ENCODE measurements at places on chromosomes 3 and 15. TPM values are rescaled to one million over a fixed set of nuclear protein-coding genes. Genes with fewer than 3 reads are reported as not detected.

Gene CLEC3B
- total RNA-seq: 7.2 TPM

Gene CEP63
- total RNA-seq: 17.9 TPM

Gene LXN
- 346 TPM for total RNA-seq

Gene FETUB
- total RNA-seq: not detected

Gene CD86
- total RNA-seq: not detected

Gene CMC1
- total RNA-seq: 21.6 TPM

Gene ALDH1A2
- 2.6 TPM for total RNA-seq

Gene RPP25
- 0.53 TPM for total RNA-seq

Gene INO80
- 12.7 TPM for total RNA-seq

Gene RCN2
- 51.3 TPM for total RNA-seq

Gene SORD
- total RNA-seq: 25.5 TPM

Gene SLC22A14
- not detected for total RNA-seq

Gene KBTBD13
- total RNA-seq: not detected

Gene CCR8
- not detected for total RNA-seq

Data from myometrial cell (primary cell).